Fibroblast of the conjunctiva (primary cell): ENCODE measurements at places on chromosomes 16 and 17.

DNA sequence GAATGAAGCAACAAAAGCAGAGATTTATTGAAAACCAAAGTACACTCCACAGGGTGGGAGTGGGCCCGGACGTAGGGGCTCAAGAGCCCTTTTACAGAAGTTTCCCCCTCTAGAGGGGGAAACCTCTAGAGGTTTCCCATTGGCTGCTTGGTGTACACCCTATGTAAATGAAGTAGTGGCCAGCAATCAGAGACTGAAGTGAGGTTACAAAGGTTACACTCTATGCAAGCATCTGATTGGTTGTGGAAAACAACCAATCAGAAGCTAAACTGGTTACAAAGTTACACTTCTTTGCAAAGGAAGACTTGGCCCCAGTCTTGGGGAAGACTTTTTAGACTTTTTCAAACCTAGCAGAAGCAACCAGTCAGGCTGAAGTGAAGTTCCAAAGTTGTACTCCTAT, 27.1 kb downstream of the CRAMP1 start:
- DNase-seq = no peak

- no peak for DNase-seq
Measured at GRCh38 chr16:57297856-57298255, 13.4 kb upstream of the PLLP start.

GRCh38 chr17:27384261-27384701, 72.0 kb upstream of the KSR1 start:
- peak; percentile 67 for DNase-seq

DNA sequence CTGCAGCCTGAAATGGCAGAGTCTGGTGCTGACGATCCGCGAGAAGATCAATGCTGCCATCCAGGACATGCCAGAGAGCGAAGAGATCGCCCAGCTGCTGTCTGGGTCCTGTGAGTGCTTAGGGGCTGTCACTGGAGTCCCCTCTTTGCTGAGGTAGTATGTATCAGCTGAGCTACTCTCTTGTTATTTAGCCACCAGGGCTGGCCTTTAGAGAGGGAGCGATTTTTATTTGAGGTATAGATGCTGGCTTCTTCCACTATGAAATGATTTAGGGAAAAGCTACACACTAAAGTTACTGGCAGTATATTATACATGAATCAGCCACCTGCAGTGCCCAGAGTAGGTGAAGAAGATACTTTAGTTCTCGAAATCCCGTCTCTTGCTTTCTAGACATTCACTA, 2.6 kb downstream of the CDK5RAP3 start:
- no peak for DNase-seq

DNA sequence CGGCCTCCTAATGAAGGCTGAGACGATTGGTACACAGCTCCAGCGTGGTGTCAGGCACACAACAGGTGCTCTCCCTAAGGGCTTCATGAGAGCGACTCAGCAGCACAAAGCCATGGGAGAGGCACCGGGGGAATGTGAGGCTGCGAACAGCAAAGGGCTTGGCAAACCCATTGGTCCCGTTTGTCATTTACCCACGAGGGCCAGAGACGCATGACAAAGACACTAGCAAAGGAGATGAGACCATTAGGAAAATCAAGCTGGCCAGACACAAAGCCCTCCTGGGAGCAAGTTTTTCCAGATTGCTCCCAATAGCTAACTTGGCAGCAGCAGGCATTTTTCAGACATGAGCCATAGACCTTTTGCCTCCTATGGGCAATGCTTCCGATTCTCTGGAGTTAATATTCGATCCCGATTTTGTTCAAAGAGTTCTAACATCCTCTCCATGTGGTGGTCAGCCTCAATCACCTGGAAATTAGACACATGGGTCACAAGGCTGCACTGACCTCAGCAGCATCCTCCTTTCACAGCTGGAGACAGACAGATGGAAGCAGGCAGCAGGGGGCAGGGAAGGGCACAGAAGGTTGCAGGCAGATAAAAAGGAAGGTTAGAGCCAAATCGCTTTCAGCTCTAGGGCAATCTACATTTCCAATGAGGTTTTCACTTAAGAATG, 38.2 kb downstream of the TK2 start:
- DNase-seq = peak; percentile 43

DNA sequence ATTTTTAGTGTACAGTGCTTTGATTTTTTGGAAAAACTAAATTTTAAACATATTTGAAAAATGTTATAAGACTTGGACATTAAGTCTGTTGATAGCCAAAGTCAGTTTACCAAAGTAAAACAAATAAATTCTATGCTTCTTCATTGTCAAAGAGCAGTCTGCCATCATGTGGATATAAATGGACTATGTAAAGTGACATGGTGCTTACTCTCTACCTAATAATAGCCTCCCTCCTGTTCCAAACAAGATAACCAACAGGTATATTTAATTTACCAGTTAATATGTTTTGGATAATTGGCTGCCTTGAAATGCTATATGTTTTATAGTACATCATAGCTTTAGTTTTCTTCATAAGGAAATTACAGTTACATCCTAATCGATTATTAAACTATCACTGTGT, 15.9 kb downstream of the TAF15 start:
- DNase-seq = no peak

DNA sequence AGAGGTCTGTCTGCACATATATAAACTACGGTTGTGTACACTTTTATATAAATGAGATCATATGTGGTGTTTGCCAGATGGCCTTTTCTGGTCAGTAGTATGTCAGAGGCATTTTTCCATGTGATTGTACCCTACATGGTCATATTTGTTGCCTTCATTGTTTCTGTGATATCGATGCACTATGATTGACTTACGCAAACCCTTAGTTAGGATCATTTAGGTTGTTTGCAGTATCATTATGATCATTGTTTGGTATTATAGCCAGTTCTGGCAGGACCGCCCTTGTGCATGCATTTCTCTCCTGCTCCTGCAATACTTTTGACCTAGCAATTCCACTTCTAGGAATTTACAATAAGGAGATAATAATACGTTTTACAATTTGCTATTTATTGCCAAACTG, 169.1 kb downstream of the MSI2 start:
- DNase-seq = no peak

GRCh38 chr16:5028950-5029475, 4.7 kb downstream of the NAGPA start:
- no peak for DNase-seq

- DNase-seq = no peak
Measured at GRCh38 chr17:54948380-54948779, 20.1 kb downstream of the COX11 start.

DNA sequence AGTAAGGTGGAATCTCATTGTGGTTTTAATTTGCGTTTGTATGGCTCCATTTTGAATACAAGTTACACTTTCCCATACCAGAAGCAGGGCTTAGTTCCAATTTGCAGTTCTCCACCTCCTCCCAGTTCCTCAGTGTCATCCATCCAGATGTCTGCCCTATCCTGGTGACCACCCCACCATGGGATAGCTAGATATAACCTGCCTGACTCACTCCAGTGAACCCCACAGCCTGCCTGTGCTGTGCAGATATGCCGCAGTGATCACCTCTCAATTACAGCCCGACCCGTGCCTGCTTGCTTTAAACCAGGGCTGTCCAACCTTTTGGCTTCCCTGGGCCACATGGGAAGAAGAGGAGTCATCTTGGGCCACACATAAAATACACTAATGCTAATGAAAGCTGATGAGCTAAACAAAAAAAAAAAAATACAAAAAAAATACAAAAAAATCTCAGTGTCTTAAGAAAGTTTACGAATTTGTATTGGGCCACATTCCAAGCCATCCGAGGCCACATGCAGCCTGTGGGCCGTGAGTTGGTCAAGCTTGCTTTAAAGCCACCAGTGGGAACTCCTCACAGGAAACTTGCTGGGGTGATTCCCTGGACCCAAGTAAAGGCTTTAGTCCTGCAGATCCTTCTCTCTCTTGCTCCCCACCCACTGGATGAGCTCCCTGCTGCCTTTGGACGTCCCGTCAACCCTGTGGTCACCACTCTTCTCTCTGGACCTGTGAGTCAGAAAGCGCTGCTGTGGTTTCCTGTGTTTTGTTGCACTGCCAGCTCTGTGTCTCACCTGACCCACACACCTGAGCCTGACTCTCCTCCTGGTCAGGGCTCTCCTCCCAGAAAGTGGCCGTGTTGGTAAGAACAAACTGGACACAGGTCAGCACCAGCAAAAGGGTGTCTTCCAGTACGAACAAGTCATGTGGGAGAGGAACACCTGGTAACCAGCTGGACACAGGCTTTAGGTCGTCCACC, 83.0 kb downstream of the EMP2 start:
- no peak for DNase-seq

GRCh38 chr17:71287071-71287823, 833.6 kb upstream of the SOX9 start:
- no peak for DNase-seq

- no peak for DNase-seq
Measured at GRCh38 chr17:78381601-78382232, 3.3 kb downstream of the PGS1 start.

DNA sequence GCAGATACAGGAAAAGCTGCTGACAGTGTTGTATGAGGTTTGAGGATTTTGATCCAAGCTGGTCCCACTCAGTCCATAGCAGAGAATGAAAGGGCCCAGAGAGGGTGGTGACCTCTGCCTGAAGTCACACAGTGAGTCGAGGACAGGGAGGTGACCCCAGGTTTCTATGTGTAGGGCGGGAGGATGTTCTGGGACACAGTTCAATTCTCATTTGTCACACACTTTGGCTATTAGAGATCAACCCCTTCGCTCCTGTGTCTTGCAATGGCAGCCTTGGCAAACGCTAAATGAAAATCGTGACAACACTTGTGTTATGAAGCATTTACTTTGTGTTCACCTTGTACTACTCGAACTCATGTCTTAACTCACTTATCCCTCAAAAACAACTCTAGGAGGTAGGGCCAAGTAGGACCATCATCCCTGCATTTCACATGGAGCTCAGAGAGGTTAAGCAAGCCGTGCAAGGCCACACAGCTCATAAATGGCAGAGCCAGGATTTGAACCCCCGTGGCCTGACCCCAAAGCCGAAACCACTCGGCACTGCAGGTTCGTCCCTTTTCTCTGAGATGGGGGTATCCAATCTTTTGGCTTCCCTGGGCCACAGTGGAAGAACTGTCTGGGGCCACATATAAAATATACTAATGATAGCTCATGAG, 10.2 kb downstream of the DEXI start:
- no peak for DNase-seq

DNA sequence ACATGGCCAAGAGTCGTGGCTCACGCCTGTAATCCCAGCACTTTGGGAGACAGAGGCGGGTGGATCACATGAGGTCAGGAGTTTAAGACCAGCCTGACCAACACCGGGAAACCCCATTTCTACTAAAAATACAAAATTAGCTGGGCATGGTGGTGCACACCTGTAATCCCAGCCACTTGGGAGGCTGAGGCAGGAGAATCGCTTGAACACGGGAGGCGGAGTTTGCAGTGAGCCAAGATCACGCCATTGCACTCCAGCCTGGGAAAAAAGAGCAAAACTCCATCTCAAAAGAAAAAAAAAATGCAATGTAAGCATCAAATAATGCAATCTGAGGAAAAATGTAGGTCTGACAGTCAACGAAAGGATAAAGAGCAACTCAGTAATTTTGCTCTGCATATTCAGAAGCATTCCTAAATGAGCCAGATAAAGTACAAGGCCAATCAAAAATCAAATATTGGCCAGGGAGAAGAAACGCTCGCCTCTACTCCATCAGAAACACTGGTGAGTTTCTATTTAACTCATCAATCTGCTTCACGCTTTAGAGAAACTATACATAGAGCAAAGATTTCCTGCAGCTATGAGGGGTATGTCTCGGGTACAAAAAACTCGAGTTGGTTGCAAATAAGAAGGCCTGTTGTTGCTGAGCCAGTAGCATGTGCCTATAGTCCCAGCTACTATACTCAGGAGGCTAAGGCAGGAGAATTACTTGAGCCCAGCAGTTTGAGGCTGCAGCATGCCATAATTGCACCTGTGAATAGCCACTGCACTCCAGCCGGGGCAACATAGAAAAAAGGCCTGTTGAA, 3.7 kb downstream of the TXNDC11 start:
- no peak for DNase-seq

GRCh38 chr17:81563861-81564586, 11.9 kb upstream of the FAAP100 start:
- peak; percentile 73 for DNase-seq

DNA sequence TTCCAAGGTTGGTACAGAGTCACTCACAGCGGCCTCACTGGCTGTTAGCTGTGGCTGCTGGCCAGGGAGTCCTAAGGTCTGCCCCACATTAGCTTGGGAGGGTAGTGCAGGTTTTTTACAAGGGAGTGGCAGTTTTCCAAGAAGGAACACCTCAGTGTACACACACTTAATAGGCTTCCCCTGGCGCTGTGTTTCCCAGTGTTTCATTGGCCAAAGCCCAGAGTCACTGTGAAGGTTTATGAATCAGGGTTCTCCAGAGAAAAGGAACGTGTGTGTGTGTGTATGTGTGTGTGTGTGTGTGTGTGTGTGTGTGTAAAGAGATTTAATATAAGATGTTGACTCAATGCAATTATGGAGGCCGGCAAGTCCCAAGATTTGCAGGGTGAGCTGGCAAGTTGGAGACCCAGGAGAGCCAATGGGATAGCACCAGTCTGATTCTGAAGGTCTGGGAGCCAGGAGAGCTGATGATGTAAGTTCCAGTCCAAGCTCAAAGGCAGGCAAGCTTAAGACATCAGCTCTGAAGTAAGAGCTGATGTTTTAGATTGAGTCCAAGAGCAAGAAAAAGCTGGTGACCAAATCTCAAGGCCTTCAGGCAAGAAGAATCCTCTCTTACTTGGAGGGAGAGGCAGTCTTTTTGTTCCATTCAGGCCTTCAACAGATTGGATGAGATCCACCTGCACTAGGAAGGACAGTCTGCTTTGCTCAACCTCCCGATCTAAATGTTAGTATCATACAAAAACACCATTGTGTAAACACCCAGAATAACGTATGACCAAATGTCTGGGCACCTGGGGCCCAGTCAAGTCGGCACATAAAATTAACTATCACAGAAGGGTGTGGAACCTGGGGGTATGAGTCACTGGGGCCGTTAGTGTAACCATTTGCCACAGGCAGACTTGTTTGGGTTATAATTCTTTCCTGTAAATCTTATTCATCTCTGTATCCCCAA, 206.8 kb downstream of the PRKCA start:
- peak; percentile 73 for DNase-seq

- no peak for DNase-seq
Measured at GRCh38 chr17:17224137-17224536, 12.8 kb downstream of the FLCN start.

DNA sequence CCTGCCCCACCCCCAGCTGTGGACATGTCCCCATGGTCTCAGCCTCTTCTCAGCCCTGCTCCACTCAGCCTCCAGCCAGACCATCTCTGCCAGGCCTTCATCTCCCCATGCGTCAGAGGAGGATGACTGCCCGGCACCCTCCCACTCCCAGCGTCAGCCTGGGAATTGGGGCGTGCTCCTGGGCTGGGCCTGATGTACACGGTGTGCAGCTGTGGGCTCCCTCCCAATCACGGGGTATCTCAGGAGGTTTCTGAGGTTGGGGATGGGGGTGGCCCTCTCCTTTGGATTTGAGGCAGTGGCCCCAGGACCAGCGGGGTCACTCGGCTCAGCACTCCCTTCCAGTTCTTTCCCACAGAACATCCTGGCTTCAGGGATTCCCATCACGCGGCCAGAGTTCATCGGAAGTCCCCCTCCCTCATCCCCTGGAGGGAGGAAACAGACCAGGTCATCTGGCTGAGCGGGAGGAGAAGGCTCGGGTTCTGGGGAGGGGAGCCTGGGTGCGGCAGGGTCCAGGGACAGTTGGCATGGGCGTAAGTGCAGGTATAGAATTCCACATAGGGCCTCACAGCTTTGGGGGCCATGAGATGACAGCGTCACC, 36.9 kb downstream of the SOCS3 start:
- DNase-seq = no peak

GRCh38 chr16:85637061-85637807, 24.1 kb downstream of the GSE1 start:
- no peak for DNase-seq
